ENCODE measurements at places on chromosomes 3 and 15. TPM values are rescaled to one million over a fixed set of nuclear protein-coding genes. Genes with fewer than 3 reads are reported as not detected.

DNA sequence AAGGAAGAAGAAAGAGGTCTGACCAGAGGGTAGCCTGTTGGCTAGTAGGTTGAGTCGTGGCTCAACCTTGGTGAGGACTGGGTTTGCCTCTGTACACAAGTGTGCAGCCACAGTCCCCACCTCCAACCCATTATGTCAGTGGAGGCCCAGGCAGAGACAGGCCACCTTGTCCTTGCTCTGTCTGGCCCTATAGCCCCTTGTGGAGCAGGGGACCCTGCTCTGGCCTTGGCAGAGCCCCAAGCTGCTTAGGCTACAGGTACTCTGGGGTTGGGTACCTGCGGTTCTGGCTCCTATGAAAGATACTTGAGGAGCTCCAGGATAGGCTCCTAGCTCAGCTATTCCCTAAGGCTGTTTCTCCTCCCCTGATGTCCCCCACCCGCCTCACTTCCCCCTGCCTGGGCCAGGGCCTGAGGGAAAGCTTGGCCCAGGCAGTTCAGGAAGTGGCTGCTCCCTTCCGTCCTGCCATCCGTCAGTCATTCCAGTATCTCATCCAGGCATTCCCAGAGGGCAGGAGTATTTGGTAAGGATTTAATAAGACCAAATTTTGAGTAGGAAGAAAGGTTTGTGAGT, 44.0 kb downstream of the FGD5 start:
- no peak for DNase-seq

- DNase-seq = no peak
These were observed 231.4 kb downstream of the CDIN1 start for GRCh38 chr15:36810656-36811449.

Gene OR5K2
- polyA plus RNA-seq = not detected

Gene CCRL2
- 13.0 TPM for polyA plus RNA-seq

Data from small intestine (tissue), 16 donors.